ENCODE measurements at places on chromosomes 13 and 19.

- H3K27me3 ChIP-seq: no peaks in the 10 kb centered on the region
- no peak overlapping the region for H3K4me3 ChIP-seq
- peaks cover 27% of the 10 kb centered on the region for H3K36me3 ChIP-seq
- no peak overlapping the region for H3K27ac ChIP-seq
- no peaks in the 10 kb centered on the region for H3K4me1 ChIP-seq
Measured at GRCh38 chr19:45790942-45791341, 1.7 kb downstream of the DMWD start.

DNA sequence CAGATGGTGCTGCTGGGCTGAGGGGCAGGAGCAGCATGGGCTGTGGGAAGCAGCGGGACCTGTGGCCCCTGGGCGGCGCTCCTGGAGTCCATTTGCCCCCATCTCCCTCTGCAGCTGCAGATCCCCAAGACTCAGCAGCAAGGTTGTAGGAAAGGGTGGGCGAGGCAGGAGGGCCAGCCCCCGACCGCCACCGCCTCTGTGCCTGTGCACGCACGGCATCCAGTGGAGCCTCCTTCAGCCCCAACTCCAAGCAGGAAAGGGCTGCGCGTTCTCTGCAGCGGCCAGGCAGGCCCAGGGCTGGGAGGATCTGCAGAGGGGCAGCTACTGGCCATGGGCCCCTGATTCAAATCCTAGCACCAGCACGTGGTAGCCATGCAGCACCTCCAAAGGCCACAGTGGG, 20.8 kb downstream of the DPF1 start:
- DNase-seq: no peak
- H3K4me1 ChIP-seq: peaks cover 4% of the 10 kb centered on the region
- H3K27me3 ChIP-seq: no peaks in the 10 kb centered on the region
- no peak overlapping the region for H3K4me3 ChIP-seq
- H3K27ac ChIP-seq: no peak overlapping the region
- peaks cover 15% of the 10 kb centered on the region for H3K36me3 ChIP-seq

DNA sequence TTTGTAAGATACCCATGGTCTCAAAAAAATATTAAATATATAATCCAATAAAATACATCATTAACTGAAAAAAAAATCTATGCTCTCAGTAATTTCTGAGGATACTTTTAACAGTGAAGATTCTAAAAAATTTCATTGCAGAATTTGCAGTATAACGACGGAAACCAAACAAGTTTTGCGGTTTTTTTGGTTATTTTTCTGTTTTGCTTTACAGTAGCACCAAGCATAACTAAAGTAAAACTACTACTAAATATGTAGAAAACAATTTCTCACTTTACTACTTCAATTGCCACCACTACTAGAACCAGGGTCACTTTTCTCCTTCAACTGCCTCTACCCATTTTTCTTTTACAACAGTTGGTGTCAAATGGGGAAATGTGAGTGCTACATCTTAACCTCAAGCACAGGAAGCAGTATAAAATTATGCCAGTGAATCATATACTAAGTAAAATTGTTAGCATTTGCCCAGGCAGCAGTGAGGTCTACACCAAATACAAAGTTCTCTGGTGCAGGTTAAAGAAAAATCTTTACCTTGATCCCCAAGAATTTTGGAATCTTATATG, 24.1 kb downstream of the MICU2 start:
- no peaks in the 10 kb centered on the region for H3K36me3 ChIP-seq
- H3K4me1 ChIP-seq: no peaks in the 10 kb centered on the region
- H3K4me3 ChIP-seq: no peak overlapping the region
- no peaks in the 10 kb centered on the region for H3K27me3 ChIP-seq
- no peak overlapping the region for H3K27ac ChIP-seq
- DNase-seq: no peak

GRCh38 chr19:34639491-34640085, 37.4 kb downstream of the SCGB2B2 start:
- H3K4me1 ChIP-seq: no peaks in the 10 kb centered on the region
- H3K36me3 ChIP-seq: no peaks in the 10 kb centered on the region
- H3K4me3 ChIP-seq: no peak overlapping the region
- no peak overlapping the region for H3K27ac ChIP-seq
- peak; percentile 60 for DNase-seq
- H3K27me3 ChIP-seq: no peaks in the 10 kb centered on the region

- no peaks in the 10 kb centered on the region for H3K27me3 ChIP-seq
- no peak for DNase-seq
- H3K4me1 ChIP-seq: peaks cover 13% of the 10 kb centered on the region
- no peak overlapping the region for H3K4me3 ChIP-seq
- H3K27ac ChIP-seq: no peak overlapping the region
- H3K36me3 ChIP-seq: no peaks in the 10 kb centered on the region
Measured at GRCh38 chr19:33535226-33535625, 13.6 kb upstream of the PEPD start.

DNA sequence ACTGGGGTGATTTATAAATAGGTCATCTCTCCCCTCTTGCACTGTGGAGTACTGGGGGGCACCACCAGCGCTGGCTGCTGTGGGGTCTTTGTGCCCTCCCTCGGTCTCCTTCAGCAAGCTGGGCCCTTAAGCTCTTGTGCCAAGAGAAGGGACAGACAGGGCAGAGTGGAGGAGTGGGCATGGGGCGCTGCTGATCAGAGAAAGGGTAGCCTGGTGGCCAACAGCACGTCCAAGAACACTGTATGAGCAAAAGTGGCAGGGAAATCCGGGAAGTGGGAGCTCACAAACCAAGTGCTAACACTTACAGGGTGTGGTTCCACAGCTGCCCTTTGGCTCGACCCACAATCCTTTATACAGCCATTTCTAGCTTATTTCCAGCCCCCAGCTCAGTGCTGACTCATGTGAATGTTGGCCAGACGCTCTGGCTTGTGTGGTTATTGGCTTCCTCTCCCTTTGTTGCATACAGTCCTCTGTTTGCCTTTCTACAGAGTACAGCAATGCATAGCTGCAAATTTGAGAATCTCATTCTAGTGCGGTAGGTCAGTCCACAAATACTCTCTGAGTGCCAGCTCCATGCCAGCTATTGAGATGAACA, 298.8 kb downstream of the SHISA2 start:
- no peaks in the 10 kb centered on the region for H3K36me3 ChIP-seq
- H3K27ac ChIP-seq: no peak overlapping the region
- H3K4me3 ChIP-seq: no peak overlapping the region
- H3K27me3 ChIP-seq: no peaks in the 10 kb centered on the region

- H3K4me3 ChIP-seq: no peak overlapping the region
- no peaks in the 10 kb centered on the region for H3K4me1 ChIP-seq
- no peak overlapping the region for H3K27ac ChIP-seq
- no peak for DNase-seq
- H3K36me3 ChIP-seq: peaks cover 21% of the 10 kb centered on the region
Measured at GRCh38 chr19:49614096-49614833, 23.3 kb downstream of the PRR12 start.

GRCh38 chr19:33812388-33813330, 16.0 kb downstream of the KCTD15 start:
- no peak for DNase-seq
- H3K27me3 ChIP-seq: no peaks in the 10 kb centered on the region
- no peak overlapping the region for H3K27ac ChIP-seq
- H3K4me3 ChIP-seq: no peak overlapping the region
- peaks cover 7% of the 10 kb centered on the region for H3K36me3 ChIP-seq

GRCh38 chr13:30572859-30573275, 44.9 kb upstream of the USPL1 start:
- DNase-seq: no peak
- H3K4me1 ChIP-seq: no peaks in the 10 kb centered on the region
- no peak overlapping the region for H3K4me3 ChIP-seq
- no peaks in the 10 kb centered on the region for H3K36me3 ChIP-seq

DNA sequence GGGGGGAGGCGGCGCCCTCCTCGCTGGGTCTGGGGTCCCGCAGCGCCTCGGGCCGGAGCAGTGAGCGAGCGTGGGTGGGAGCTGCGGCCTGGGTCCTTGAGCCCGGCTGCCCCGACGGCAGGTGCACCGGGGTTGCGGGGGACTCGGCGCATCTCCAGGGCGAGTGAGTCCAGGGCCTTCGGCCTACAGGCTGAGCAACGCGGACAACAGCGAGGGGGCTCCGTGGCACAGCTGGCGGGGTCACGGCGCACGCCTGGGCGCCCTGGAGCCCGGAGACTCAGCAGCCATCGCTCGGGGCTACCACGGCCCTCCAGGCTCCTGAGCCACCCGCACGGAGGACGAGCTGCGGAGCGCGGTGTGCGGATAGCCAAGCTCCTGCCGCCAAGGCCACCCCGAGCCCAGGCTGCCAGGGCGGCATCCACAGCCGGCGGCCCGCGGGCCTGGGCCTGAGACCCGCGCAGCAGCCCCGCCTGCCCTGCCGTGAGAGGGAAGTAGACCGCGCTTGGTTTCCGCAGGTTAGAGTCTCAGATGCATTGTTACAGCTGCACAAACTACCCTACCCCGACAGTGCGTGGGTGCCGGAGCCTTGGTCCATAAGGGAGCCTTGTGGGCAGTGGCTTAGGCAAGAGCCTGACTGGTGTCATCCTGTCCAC, 253.9 kb upstream of the SGCG start:
- no peaks in the 10 kb centered on the region for H3K36me3 ChIP-seq
- H3K27ac ChIP-seq: no peak overlapping the region
- no peaks in the 10 kb centered on the region for H3K27me3 ChIP-seq

GRCh38 chr19:11338569-11339253, 746 bp downstream of the RAB3D start:
- H3K36me3 ChIP-seq: peaks cover 6% of the 10 kb centered on the region
- no peaks in the 10 kb centered on the region for H3K27me3 ChIP-seq
- DNase-seq: no peak
- peak overlapping the region; percentile 80 for H3K4me3 ChIP-seq
- peaks cover 1% of the 10 kb centered on the region for H3K4me1 ChIP-seq
- H3K27ac ChIP-seq: no peak overlapping the region

Measured in iPS DF 6.9 (cell line).